ENCODE measurements at places on chromosomes 11 and 22.
A peak's percentile ranks its signal among the peaks of the same experiment; 100 is the strongest.

DNA sequence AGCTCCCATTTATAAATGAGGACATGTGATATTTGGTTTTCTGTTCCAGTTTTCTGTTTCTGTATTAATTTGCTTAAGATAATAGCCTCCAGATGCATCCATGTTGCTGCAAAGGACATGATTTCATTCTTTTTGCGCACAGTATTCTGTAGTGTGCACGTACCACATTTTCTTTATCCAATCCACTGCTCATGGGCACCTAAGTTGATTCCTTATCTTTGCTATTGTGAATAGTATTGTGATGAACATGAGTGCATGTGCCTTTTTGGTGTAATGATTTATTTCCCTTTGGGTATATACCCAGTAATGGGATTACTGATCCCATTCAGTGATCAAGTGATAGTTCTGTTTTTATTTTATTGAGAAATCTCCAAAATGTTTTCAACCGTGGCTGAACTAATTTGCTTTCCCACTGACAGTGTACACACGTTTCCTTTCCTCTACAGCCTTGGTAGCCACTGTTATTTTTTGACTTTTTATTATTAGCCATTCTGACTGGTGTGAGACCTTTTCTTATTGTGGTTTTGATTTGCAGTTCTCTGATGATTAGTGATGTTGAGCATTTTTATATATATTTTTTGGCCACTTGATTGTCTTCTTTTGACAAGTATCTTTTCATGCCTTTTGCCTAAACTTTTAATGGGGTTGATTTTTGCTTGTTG is 226.0 kb upstream of the ANO3 start:
- DNase-seq, result no peak

GRCh38 chr11:889687-890475 is 20.7 kb downstream of the CHID1 start:
- no peak for DNase-seq

GRCh38 chr22:39348909-39349505 is 784 bp upstream of the SYNGR1 start:
- peak; percentile 80 for DNase-seq

DNA sequence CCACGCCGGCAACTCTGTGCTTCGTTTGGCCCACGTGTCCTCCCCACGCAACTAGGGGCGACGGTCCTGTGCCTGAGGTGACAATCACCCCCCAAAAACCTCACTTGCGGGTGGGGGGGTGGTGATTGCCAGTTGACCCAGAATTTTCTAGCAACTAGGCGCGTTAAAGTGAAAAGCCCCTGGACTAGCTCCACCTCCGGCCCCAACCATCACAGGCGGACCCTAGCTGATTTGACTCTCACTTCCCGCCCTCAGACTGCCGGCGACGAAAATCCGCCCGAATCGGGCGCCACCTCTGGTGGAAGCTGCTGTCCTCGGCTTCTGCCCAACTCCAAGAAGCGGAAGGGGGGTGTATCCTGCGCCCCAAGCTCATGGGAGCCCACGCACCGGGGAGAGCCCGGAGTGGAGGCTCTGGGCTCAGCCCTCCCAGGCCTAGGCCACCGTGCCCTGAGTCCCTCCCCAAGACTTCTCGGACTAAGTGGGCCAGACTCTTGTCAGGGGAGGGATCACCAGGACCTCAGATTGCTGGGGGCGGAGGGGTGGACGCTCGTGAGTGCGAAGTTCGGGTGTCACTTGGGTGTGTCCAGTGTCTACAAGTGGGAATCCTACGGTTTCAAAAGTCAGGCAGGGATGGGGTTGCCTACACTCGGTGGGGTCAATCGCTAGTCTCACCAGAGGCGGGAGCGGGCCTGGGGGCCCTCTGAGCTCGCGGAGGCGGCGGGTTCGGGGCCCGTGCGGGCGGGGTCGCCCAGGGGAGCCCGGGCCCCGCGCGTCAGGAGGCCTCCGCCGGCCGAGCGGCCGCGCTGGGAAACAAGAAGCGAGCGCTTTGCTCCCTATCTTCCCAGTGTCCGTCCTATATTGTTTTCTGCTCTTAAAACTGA is 12.3 kb downstream of the PAX6 start:
- DNase-seq, result no peak

- no peak for DNase-seq
Measured at GRCh38 chr22:20567993-20568417, 60.6 kb downstream of the MED15 start.

- DNase-seq, result no peak
Measured at GRCh38 chr11:95512177-95512576, 277.4 kb downstream of the FAM76B start.

GRCh38 chr11:29022676-29023075 is 914.5 kb downstream of the METTL15 start:
- DNase-seq, result no peak

- DNase-seq, result no peak
Measured at GRCh38 chr11:109371444-109372176, 50.4 kb upstream of the C11orf87 start.

DNA sequence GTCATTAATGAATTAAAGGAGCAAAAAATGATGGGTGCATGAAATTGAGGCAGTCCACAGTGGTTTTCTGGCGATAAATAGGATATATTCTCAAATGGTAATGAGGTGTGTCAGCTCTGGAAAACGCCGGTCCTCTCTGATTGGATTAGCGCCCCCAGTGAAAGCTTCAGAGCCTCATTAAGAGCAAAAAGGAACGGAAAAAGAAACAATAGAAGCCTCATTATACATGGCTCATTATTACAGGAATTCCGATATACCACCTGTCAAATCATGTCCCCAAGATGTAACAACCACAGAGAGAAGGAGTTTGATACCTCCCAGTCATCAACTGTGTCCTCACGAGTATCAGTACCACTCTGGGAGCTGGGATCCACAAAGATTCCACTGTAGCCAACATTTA is 175.7 kb upstream of the PITPNB start:
- no peak for DNase-seq

DNA sequence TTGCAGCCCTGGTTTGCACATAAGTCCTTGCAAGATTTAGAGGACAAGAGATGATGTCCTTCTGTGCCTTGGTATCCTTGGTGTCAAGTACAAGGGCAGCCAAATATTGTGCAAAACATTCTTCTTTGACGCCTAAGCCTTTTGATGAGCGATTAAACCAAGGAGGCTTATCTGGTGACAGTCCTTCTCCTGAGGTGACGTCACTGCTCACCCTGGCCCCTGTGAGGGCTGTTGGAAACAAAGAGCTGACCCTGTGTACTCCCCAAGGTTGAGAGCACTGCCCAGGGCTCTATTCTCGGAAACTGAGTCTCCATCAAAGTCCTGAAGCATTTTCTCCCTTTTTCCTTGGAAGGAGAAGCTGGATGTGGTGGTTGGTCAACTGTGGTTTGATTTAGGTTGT is 4.7 kb upstream of the GRAMD1B start:
- no peak for DNase-seq
